Hematopoietic multipotent progenitor cell treated with erythropoietin and hydrocortisone succinate and interleukin-3 and kit ligand, for 17 days (in vitro differentiated cells): ENCODE measurements at places on chromosomes 16 and 17.
A peak's percentile ranks its signal among the peaks of the same experiment; 100 is the strongest.

DNA sequence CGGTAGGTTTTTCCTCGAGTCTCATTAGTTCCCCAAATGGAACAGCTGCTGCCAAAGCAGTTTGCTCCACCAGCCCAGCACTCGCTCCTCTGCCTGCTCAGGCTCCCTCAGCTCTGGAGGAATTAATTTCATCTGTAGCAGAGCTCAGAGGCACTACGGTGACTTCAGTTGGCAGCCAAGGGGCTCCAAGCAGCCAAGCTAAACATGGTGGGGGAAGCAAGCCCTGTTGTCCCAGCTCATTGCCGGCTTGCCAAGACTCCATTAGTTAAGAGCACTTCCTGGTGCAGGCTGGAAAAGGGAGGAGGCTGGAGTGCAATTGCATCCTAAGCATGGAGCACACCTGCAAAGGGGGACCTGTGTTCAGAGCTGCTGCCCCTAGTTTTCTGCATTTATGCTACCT is 78.7 kb upstream of the GPRC5B start:
- no peak for DNase-seq

DNA sequence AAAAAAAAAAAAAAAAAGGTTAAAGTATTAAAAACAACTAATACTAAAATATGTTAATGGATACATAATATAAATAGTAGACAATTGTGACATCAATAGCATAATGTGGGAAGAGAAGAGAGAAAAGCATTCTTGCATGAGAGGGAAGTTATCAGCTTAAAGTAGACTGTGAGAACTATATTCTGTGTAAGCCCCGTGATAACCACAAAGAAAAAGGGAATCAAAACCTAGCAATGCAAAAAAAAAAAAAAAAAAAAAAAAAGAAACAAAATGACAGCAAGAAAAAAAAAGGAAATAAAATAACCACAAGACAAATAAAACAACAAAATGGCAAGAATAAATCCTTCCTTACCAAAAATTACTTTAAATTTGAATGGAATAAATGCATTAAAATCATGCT is 39.8 kb upstream of the MYLK3 start:
- no peak for DNase-seq

DNA sequence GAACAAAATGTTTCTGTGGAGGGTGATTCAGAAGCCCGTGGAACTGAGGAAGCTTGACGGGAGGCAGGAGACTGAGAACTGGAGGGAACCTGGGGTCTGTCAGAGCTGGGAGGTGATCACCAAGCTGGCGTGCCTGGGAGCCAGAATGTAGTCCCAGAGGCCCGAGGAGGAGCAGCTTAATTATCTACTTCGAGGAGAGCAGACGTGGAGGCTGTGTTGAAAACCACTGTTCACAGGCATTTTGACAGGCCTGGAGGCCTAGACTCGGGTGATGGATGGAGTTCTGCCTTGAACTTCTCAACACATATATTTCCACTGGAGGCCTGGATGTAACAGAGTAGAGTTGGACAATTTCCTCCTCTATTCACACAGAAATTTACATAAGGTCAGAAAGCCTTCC is 177.7 kb upstream of the SALL1 start:
- DNase-seq, result no peak

- DNase-seq, result no peak
Measured at GRCh38 chr16:4859190-4859899, 12.1 kb downstream of the UBN1 start.

GRCh38 chr17:68011199-68011665 is 15.0 kb upstream of the C17orf58 start:
- DNase-seq, result peak; percentile 79

- no peak for DNase-seq
Measured at GRCh38 chr16:85360323-85361277, 248.3 kb upstream of the CIBAR2 start.

DNA sequence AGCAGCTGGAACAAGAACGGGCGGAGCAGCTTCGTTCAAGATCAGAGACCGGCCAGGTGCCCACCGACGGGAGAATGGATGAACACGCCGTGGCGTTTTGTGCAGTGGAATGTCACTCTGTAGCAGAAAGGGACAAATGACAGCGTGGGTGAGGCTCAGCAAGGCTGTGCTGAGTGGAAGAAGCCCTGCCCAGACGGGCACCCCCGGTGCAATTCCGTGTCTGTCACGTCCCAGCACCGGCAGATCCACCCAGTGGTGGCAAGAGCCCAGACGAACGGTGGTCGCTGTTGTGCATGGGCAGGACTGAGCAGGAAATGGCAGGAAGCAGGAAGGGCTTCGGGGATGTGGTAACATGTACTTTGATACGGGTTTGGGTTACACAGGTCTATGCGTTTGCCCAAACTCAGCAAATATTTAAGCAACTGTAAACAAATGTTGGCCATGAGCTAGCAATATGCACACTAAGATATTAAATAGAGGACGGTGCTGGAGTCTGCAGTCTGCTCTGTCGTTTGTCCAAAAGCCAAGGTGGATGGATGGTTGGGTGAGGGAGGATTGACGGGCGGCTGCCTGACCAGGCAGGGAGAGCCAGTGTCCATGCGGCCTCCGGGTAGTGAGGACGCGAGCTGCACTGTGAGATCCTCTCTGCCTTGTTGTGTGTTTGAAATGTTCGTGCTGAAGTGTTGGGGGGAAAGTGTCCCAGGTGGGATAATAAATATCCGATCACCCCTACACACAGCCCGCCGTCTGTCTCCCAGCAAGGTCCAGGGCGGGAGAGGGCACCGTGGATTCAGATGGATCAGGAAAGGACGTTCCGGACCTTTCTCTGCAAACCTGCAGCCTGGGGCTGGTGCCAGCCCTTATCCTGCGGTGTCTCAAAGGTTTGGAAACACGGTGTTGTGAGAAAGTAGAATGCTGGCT is 48.4 kb downstream of the COX4I1 start:
- DNase-seq, result no peak

- DNase-seq, result no peak
Measured at GRCh38 chr17:43827596-43827995, 5.3 kb downstream of the MPP3 start.

DNA sequence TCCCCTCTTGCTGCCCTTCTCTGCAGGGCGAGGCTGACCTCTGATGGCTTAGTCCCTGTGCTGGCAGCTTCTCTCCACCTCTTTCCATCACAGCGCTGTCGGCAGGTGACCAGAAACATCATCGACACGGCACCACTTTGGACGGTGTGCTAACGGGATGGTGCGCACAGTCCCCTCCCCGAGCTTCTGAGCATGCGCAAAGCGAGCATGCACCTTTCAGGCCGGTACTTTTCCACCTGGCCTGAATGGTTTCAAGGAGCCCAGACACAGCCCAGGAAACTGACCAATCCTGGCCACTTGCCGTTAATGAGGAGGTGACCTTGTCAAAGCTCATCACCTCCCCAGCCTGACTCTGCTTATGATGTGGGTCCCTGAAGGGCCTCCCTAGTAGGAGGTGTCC is 54.8 kb downstream of the MGAT5B start:
- DNase-seq, result no peak

GRCh38 chr16:10494343-10495030 is 85.9 kb downstream of the EMP2 start:
- DNase-seq, result no peak

DNA sequence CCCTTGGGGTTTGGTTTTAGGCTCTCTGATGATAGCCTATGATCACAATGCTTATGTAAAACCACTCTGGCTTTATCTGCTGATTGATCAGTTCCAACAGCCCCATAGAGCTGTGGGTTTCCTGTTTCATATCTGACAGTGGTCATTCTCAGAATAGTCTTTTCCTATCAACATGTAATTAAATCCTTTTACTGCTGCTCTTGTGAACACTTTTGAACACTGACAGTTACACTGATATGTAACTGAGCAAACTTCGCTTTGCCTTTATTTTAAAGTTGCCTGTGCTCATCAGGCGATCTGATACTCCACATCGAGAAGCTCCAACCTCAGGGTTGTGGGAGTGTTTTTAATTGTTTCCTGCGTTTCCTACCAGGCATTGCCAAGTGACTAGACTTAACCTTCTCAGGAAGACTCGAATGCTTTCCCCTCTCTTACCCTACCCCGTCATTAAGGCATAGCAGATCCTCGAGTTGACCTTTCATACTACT is 17.3 kb upstream of the CLEC18B start:
- DNase-seq, result no peak

GRCh38 chr16:85386467-85387170 is 226.5 kb upstream of the GSE1 start:
- no peak for DNase-seq

DNA sequence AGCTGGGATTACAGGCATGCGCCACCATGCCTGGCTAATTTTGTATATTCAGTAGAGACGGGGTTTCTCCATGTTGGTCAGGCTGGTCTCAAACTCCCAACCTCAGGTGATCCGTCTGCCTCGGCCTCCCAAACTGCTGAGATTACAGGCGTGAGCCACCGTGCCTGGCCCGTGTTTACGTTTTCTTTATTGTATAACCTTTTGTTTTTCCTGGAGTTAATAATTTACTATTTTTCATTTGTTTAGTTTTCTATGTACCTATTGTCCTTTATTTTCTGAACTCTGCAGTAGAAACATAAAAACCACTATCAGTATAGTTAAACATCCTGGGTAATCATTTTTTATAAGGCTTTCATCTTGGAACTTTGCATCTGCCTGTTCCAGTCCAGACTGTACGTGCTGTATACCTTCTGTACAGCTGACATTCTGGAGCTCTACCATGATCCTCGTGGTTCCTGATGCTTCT is 73.6 kb downstream of the PPM1E start:
- no peak for DNase-seq

DNA sequence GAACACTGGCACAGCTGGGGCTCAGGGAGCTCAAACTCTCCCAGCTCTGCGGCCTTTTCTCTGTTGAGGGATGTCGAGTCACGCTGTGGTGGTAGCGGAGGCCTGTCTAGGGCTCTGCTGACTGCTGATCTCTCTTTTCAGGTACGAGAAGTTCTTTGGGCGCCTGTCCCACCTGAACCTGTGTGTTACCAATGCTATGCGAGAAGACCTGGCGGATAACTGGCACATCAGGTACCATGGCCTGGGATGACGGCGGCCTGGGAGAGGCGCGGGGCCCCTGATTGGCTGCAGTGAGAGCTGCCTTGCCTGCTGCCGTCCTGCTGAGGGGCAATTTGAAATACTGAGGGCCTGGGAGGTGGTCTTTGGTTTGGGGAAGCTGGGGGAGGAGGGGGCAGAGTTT is 5.7 kb downstream of the ALG1 start:
- no peak for DNase-seq

DNA sequence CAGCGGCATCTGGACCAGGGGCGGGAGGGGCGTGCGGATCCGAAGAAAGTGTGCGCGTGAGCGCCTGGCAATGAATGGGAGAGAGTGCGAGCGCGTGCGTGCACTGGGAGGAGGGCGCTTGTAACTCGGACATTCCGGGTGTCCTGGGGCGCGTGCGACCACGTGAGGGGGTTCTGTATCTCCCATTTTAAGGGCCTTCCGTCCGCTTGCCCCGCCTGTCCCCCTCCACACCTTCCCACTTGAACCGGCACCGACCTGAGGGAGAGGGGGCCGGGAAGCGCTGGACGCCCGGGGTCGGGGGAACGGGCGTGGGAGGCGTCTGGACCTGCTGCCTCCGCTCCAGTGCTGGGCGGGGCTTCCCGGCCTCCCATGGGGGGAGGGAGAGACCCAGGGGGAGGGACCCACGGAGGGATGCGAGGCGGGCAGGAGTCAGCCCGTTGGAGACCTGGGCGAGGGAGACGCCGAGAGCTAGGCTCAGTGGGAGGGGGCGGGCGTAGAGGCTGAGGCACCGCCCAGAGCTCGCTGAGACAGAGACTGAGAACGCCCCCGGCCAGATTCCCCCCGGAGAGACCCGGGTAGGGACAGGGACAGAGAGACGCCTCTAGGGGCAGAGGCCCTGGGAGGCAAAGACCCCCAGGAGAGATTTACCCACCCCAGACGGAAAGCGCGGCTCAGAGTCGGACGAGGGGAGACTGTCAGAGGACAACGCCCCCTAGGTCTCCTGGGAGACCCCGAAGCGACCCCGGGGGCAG is at the start of gene KREMEN2:
KREMEN2 (plus strand) TSS at position 553 of the 752 bp plus-strand sequence. CDS start 246 bp downstream, outside the sequence.
- DNase-seq, result no peak

GRCh38 chr16:2591476-2592240 is 53.8 kb downstream of the PDPK1 start:
- DNase-seq, result no peak

GRCh38 chr17:7742729-7743128 is 25.2 kb downstream of the DNAH2 start:
- DNase-seq, result no peak

GRCh38 chr16:5196204-5196603 is 98.6 kb upstream of the EEF2KMT start:
- DNase-seq, result no peak

- DNase-seq, result no peak
Measured at GRCh38 chr17:74156878-74157277, 46.6 kb upstream of the RPL38 start.

DNA sequence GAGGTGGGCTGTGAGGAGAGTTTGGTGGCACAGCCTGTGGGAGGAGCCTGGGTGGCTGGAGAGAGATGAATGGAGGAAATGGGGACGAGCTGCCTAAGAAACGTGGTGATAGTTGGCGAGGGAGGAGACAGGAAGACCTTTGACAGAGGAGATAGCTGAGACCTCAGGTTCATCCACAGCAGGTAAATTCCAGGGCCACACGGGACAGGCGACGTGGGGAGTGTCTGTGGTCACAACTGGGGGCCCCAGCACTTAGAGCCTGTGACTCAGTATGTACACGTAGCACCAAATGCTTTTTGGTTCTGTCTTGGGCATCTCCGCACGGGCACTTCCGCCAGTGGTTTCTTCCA is 7.7 kb downstream of the MINK1 start:
- DNase-seq, result no peak

DNA sequence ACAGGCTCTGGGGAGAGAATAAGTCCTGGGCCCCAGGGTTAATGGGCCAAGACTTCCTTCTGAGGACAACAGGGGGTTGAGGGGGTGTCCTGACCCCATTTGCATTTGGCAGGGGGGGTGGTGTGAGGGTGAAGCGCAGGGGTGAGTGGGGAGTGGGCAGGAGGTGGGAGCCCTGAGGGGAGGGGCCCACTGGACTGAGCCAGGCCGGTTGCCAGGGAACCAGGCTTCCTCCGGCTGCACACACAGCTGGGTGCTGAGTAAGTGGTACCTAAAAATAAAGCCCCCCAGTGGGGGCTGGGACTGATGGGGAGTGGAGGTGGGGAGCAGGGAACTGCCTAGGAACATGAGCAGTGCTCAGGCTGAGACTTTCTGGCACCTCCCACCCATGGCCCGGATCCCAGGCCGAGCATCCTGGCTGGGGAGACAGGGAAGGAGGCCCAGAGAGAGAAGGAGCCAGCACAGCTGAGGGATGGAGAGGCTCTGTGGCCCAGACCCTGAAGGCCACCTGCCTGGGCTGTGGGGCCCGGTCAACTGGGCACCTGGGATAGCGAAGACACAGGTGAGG is 7.5 kb upstream of the RASD1 start:
- no peak for DNase-seq

GRCh38 chr16:85141491-85142128 is 29.3 kb upstream of the CIBAR2 start:
- no peak for DNase-seq

GRCh38 chr16:77225182-77225581 is 26.0 kb downstream of the SYCE1L start:
- DNase-seq, result no peak

GRCh38 chr17:77311371-77311981 is 170.7 kb downstream of the SEC14L1 start:
- DNase-seq, result no peak

DNA sequence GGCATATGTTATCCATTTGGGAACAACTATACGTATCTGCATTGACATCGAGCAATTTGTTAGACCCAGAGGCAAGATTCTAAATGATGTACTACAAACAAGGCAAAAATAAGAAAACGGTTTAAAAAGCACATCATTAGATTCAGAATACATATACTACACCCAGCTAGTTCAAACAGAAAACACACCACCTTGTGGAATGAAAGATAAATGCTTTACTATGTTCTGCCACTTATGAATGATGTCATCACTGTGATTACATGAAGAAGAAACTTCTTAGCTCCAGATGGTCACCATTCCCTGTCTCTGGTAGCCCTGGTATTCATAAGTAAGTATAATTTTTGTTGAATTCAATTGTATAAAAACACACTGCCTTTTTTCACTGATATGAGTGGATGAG is 7.8 kb downstream of the NACA2 start:
- no peak for DNase-seq
